RKO (cell line): ENCODE measurements at places on chromosomes 16 and 17.

DNA sequence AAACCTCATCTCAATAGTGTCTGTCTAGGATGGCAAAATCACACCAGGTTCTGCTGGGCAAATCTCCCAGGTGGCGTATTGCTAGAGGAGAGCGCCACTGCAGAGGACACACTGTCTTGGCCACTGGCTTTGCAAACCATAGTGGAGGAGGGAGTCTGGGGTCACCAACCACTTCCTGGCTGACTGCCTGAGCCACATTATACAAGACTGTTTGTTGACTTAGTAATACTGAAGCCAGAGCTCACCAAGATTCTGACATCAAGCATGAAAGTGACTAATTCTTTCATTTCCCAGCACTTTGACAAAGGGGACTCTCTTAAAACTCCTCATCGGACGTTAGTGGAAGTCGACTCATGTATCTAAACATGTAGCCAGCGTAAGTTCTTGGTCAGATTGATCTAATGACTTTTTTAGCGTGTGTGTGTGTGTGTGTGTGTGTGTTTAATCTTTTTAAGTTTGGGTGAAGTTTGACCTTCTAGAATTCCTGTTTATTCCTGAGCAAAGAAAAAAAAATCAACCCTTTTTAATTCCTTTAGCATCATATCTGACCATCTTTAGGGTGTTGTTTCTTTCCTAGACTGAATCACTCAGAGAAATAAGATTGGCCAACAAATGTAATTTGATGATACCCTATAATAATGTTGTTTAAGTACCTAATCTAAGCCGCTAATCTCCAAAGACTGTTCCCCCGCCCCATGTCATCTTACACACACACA, 13.7 kb downstream of the PITPNC1 start:
- DNase-seq = peak; percentile 94

DNA sequence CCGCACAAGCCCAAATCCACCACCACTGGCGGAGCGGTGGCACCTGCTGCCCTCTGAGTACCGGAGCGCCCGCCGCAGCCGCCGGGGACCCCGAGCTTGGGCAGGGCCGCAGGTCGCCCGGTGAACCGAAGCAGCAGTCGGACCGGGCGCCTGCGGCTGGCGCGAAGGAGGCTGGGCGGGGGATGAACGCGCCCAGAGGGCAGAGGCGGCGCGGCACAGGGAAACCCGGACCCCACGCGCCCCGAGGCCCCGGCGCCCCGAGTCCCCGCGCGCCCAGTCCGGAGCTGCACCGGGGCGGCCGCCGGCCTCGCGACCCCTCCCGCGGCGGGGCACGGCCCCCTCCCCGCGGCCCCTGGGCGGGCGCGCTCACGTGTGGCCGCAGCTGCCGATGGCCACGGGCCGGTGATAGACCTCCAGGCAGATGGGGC, 393 bp downstream of the RNF166 start:
- DNase-seq = no peak

GRCh38 chr16:56610017-56610608, 1.7 kb downstream of the MT2A start:
- DNase-seq = peak; percentile 97

DNA sequence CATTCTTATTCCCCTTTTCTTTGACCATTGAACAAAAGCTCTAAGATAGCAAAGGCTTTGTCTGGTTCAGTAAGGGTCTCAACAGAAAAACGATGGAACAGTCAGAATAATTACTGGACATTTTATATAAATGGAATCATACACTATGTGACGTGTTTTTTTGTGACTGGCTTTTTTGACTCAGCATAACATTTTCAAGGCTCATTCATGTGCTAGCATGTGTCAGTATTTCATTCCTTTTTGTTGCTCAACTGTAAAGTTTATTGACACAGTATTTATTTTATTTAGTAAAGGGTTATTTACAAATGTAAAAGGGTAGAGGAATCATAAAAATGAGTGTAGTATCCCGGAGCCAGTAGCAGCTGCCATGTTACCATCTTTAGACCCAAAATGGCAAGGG, 226.2 kb downstream of the CDRT15L2 start:
- DNase-seq = no peak

DNA sequence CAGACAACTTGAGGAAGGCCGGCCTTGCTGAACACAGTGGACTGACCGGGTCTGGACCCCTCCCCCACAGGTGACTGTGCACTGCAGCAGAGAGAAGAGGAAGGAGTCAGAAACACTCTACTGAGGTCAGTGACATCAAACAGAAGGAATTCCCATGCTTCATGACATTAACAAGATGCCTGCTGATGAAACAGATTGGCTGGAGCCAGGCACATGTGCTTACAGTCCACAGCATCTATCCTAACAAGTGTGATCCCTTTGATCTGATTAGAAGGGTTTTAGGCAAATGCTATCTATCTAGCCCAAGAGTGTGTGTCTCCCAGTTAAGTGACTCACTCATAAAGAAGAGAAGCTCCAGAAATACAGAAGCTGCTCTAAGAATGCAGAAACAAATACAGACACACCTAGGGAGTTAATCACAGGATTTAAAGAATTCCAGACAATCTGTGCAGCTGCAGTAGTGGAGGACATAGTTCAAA, 90.2 kb downstream of the SYCE1L start:
- DNase-seq = no peak

- no peak for DNase-seq
These were observed 5.1 kb upstream of the HLF start for GRCh38 chr17:55259684-55260111.

- DNase-seq = no peak
These were observed 3.2 kb downstream of the CSF3 start for GRCh38 chr17:40018211-40019121.

GRCh38 chr17:50297407-50297865, 23.2 kb downstream of the TMEM92 start:
- DNase-seq = peak; percentile 69

- DNase-seq = no peak
These were observed 36.9 kb upstream of the CPHXL start for GRCh38 chr16:75763204-75763603.

- no peak for DNase-seq
These were observed 34.6 kb downstream of the NME2 start for GRCh38 chr17:51200846-51201245.

GRCh38 chr16:23342083-23342640, 40.1 kb downstream of the SCNN1B start:
- DNase-seq = no peak

GRCh38 chr16:13441675-13442074, 478.3 kb upstream of the ERCC4 start:
- DNase-seq = no peak

DNA sequence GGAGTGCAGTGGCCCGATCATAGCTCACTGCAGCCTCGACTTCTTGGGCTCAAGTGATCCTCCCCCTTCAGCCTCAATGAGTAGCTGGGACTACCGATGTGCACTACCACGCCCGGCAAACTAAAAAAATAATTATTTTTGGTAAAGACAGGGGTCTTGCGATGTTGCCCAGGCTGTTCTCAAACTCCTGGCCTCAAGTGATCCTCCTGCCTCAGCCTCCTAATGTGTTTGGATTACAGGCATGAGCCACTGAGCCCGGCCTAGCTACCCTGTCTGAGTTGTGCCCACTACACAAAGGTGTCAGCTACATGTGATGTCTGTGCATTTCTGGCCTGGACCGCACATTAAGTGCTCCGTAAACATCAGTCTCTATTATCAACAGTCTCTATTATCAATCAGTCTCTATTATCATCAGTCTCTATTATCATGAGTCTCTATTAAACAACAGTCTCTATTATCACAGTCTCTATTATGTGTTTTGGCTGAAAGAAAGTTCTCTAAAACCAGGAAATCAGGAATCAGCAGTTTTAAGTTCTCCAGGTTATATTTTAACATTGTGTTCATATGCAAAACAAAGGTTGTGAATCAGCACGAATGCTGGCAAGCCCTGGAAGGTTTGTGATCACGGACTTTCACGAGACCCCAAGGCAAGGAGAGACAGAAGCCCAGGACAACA, 721 bp upstream of the WWOX start:
- DNase-seq = peak; percentile 8

DNA sequence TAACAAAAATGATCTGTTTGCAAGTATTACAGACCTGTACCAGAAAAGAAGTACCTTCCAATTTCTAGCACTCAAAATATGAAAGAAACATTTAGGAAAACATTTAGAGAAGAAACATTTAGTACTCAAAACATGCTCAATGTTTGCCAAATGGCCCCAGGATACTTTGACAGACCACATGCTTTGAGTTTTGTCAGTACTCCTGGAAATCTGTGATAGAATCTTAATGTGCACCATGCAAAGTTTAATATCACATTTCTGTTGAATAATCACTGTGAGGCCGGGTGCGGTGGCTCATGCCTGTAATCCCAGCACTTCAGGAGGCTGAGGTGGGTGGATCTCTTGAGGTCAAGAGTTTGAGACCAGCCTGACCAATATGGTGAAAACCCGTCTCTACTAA, 8.5 kb upstream of the ZC3H7A start:
- no peak for DNase-seq
